ENCODE measurements at places on chromosomes 13 and 19. TPM values are rescaled to one million over a fixed set of nuclear protein-coding genes. Genes with fewer than 3 reads are reported as not detected.
A peak's percentile ranks its signal among the peaks of the same experiment; 100 is the strongest.

- DNase-seq: no peak
Measured at GRCh38 chr19:47145639-47146486, 15.2 kb downstream of the SAE1 start.

The URAD gene
- total RNA-seq: not detected

DNA sequence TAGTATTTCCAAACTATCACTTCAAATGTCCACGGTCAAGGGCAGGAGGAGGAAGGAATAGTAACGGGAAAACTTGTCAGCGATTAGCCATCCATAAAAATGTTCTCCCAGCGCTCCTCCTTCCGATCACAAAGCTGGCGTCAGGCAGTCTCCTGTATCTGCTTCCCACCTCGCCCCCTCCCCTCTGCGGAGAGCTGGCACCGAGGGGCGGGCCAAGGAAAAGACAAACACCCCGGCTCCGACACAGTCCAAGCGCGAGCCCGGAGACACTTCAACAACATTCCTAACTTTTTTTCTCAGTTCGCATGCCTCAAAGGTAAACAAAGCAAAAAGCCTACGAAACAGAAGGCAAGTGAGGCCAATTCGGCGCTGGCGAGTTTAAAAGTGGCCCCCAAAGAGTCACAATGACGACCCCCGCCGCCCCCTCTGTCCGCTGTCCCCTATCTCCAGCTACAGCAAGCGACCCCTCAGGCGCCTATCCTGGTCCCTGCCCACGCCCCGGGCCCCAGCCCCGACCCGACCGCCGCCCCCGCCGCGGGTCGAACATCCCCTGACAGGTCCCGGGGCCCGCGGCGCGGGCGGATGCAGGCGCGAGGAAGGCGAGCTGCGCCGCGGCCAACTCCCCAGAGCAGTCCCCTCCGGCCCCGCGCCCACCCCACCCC lies 736 bp downstream of the SMAD9 start:
- DNase-seq: peak; percentile 79

The SYDE1 gene
- 13.9 TPM for total RNA-seq

- DNase-seq: peak; percentile 97
Measured at GRCh38 chr19:2578901-2579677, 103.2 kb downstream of the GADD45B start.

GRCh38 chr13:25249001-25249543 lies 38.2 kb downstream of the MTMR6 start:
- DNase-seq: peak; percentile 56

DNA sequence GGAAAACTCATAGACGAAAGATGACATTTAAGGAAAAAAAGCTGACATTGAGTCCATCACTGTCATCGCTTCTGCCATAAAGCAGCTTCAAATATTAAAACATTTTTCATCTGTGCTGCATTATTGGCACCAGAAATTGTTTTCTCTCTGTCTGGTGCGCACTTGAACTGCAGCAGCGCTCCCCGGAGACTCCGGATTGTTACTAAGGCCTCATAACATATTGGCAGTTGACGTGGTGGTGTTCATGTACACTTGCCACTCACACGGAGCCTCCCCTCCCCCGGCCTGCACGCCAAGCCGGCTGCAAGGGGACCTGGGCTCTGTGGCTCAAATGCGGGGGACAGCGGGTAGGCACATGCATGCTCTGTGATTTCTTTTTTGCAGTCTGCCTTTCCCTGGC lies 203.2 kb downstream of the TSHZ3 start:
- no peak for DNase-seq

DNA sequence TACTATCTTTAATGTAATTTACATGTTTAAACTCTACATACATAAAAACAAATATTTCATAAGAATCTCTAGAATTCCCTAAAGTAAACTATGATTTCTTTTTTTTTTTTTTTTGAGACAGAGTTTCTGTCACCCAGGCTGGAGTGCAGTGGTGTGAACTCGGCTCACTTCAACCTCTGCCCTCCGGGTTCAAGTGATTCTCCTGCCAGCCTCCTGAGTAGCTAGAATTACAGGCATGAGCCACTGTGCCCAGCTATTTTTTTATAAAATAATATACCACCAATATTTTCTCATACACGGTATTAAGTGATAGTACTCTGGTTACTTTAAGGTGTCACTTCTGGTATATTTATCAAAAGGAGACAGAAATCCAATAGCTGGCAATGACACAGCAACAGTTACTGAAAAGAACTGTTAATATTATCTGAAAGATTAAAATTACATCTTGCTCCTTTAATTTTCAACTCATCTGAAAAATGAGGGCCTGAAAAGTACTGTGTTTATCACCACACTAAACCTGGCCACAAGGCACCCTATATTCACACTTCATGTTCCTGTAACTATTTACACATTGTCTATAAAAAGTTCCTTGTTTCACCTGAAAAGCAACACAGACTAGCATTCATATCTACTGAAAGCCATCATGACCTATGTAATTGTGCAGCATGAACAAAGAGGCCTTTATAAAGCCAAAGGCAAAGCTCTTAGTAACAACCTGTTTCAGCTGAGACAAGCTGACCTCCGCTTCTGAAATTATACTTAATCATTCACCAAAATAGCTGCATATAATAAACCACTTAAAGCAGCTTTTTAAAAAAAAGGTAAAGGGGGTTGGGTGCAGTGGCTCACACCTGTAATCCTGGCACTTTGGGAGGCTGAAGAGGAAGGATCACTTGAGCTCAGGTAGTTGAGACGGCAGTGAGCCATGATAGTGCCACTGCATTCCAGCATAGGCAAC lies 106.1 kb downstream of the SLC25A15 start:
- no peak for DNase-seq
